ENCODE measurements at places on chromosomes 4 and X.

- no peak for DNase-seq
Measured at GRCh38 chr4:149403081-149403480, 412.6 kb downstream of the IQCM start.

GRCh38 chr4:14087459-14087858 lies 459.9 kb upstream of the BOD1L1 start:
- DNase-seq: no peak

GRCh38 chr4:53543561-53543960 lies 47.7 kb downstream of the LNX1 start:
- no peak for DNase-seq

DNA sequence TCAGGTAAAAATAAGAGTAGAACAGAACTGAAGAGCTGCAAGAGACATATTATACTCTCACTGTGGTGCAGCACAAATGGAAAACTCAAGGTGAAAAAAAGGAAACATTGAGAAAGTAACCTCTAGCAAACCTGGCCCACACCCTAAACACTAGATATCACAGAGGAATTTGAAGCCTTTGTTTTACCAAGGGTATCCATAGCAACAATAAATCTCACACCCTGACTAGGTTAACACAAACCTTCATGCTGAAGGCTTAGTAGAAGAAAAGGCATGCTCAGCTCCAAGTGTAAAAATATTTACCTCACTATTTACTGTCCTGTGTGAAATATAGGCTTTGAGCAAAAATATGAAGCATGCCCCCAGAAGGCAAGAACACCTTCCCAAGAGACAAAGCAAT lies 61.9 kb upstream of the TAB3 start:
- DNase-seq: no peak

GRCh38 chr4:6992728-6993677 lies 50.2 kb upstream of the TADA2B start:
- no peak for DNase-seq

- DNase-seq: no peak
Measured at GRCh38 chr4:176036585-176037205, 28.9 kb upstream of the WDR17 start.

- no peak for DNase-seq
Measured at GRCh38 chr4:5774416-5775036, 63.5 kb downstream of the EVC start.

- no peak for DNase-seq
Measured at GRCh38 chr4:114495471-114495928, 103.1 kb upstream of the UGT8 start.

- DNase-seq: no peak
Measured at GRCh38 chr4:14742054-14742453, 260.2 kb upstream of the CPEB2 start.

- no peak for DNase-seq
Measured at GRCh38 chrX:97224148-97224547, 340.4 kb downstream of the RPA4 start.

DNA sequence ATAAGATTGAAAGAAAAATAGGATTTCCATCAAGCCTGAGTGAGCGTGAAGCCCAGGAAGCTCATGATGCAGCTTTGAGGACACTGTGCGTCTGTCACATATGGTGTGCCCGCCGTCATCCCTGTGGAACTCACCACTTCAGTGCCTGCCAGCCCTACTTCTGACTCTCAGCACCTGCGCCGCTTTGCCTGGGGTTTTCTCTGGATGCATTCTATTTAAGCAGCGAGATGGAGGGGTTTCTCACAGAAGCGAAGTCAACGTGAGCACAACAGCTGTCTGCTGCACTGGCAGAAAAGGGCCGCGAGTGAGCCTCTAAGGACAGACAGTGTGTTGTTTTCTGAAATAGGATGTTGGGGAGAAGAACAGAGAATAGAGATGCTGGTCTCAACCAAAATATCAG lies 6.2 kb upstream of the TMEM128 start:
- no peak for DNase-seq

DNA sequence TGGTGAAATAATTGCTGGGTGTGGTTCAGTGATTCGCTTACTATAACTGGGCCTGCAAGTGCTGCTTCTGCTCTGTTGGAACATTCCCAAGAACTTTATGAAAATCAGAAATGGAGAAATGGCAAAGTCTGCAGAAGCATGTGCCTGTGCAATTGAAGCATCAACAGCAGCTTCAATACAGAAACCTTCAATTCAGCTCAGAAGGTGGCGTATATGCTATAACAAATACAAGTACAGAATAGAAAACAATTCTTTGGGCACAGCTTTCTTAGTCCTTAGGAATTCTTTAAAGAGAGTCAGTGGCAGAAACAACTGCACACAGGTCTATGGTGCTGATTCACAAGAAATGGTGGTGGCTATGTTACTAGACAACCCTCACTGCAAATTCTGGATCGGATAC lies 18.0 kb upstream of the PDHA2 start:
- no peak for DNase-seq

GRCh38 chr4:35884714-35885480 lies 359.4 kb downstream of the ARAP2 start:
- DNase-seq: no peak

- DNase-seq: no peak
Measured at GRCh38 chr4:95742872-95743271, 97.0 kb upstream of the PDHA2 start.

- DNase-seq: no peak
Measured at GRCh38 chr4:25030277-25031076, at the start of gene LGI2. Gene LGI2 (minus strand): TSS chr4:25030946. CDS start chr4:25030693, 253 bp downstream.

DNA sequence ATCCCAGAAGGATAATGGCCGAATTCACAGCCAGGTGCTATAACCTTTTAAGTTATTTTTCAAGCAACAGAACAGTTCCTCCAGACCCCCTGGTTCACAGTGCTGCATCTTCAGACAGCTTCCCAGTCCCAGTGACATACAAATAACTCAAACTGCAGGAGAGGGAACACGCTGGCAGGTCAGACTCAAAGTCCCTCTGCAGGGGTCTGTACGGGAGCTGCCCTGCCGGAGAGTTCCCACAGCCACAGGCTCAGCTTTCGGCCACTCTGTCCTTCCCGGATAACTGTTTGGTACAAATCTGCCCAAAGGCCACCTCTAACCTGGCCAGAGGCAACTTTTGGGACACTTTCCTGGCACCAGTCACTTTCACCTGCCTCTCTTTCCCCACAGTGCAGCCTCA lies 230.2 kb downstream of the AFAP1 start:
- no peak for DNase-seq
